Activated T-cell treated with anti-CD3 and anti-CD28 coated beads, Interleukin-2, amount 50 U/mL, for 1 hour (primary cell): ENCODE measurements at places on chromosomes 1 and 21.
A peak's percentile ranks its signal among the peaks of the same experiment; 100 is the strongest.

DNA sequence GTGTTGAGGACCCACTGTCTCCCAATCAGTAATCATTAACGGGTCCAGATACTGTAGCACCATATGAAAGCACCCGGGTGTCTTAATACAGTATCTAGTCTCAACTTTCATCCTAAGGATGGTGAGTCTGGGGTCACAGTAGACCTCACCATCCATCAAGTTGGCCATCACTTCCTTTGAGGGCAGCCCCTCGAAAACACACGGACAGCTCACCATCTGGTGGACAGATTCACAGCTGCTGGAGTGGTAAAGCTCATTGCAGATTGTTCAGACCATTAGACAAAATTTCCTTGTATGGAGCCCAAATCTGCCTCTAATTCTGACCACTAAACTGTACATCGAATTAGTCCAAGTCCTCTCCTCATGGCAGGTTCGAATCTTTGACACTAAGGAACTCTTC, 123.1 kb downstream of the PGBD5 start:
- no peak for DNase-seq

- DNase-seq, result no peak
Observed at GRCh38 chr1:32771561-32772280, 45.4 kb downstream of the YARS1 start.

DNA sequence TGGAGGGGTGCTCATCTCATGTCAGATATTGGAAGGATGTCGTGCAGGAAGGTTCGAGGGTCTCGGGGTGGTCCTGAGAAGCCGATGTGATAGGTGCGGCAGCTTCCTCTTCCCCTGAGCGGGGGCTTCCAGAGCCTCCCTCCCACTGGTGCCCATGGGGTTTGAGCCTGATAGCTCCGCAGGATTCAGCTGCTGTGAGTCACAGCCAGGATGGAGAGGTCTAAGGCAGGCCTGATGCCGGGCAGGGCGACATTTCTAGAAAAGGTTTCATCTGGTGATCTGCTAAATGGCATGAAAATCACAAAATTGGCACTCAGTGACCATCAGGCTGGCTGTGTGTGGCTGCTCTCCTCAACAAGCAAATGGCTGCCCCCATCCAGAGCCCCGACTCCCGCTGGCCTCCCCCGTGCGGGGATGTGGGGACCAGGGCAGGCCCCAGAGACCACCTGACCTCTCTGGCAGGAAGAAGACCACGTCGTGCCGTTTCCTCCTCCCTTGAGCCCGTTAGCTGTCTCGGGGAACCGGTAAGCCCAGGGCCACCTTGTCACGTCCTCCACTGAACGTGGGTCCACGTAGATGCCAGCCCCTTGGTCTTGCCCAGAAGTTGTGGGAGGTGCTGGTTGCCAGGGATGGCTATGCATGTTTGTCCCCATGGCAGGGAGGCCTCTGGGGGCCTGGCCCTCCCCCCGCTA, 66.1 kb downstream of the SKI start:
- DNase-seq, result no peak

DNA sequence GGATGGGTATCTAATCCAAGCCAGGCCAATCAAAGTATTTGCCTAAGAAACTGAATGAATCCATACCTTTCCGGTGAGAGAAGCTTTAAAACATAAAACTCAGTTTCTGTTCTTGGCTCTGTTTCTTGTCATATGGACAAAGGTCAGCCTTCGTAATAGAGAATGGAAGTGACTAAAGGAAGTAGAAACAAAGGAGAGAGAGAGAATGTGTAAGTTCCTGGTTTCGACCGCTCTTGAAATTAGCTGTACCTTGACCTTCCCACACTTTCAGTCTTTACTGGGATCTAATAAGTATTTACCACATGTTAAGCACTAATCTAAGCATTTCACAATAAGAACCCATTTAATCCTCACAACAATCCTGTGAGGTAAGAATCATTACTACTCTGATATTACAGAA, 19.6 kb upstream of the CLCA4 start:
- DNase-seq, result no peak

GRCh38 chr1:37794372-37795339, 1.0 kb downstream of the MANEAL start:
- no peak for DNase-seq

GRCh38 chr1:192592517-192592916, 16.9 kb downstream of the RGS1 start:
- no peak for DNase-seq

GRCh38 chr1:92447033-92447681, 39.6 kb downstream of the GFI1 start:
- no peak for DNase-seq

GRCh38 chr1:172607145-172607544, 51.8 kb upstream of the FASLG start:
- DNase-seq, result no peak

DNA sequence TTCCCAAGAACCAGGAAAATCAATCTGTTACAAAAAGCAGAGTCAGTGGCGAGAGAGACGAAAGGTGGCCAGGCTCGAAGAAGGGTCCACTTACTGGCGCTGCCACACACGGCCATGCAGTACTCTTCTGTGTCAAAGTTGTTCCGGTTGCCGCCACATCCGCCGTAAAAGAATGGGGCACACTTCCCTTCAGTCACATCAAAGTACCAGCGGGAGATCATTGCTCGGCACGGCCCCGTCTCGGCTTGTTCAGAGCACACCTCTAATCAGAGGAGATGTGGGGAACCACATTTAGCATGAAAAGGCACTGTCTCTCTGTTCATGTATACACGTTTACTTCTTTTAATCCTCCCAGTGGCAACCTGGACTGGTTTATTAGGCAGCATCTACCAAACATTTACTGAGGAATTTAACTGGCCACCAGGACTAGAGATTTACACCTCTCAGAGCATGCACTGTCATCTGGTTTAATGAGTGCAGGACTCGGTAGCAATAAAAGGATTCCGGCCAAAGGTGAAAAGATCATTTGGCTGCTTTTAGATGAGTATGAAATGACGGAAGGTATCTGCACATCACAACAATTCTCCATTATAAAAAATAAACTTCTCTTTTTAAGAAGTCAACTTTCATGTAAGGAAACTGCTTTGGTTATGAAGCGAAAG, 170.5 kb downstream of the APP start:
- peak; percentile 19 for DNase-seq

GRCh38 chr1:88058205-88058604, 625.9 kb upstream of the PKN2 start:
- DNase-seq, result no peak

GRCh38 chr1:100456880-100457279, 81.1 kb upstream of the GPR88 start:
- DNase-seq, result no peak

- no peak for DNase-seq
Observed at GRCh38 chr21:39754811-39755210, 9.8 kb downstream of the IGSF5 start.

- no peak for DNase-seq
Observed at GRCh38 chr1:60427194-60427593, 353.6 kb upstream of the C1orf87 start.

- DNase-seq, result no peak
Observed at GRCh38 chr1:23444104-23444533, 19.6 kb upstream of the TCEA3 start.
